Neural progenitor cell (in vitro differentiated cells): ENCODE measurements at places on chromosomes 13 and 19.

DNA sequence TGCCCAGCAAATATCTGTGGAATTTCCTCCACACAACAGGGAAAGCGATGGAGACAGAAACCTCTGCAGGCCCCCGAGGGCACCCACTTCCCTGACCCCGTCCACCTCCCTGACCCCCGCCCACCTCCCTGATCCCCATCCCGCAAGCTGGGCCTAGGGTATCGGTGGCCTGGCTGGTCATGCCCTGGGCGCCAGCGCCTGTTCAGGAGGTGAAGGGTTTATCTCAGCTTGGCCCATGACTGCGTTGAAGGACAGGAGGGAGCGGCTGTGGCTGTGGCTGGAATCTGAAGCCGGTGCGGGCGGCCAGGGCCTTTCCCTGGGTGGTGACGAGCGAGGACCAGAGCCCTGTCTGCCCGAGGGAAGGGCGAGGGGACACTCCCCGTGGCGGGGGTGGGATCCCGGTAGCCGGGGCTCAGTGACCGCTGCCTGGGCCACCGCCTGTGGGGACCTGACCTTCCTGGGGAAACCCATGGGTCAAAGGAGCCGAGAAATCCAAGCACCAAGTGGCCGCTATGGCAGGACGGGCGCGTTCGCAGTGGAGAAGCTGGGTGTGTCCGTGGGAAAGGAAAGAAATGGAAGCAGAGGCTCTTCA lies 20.7 kb downstream of the GAS6 start:
- DNase-seq: no peak

DNA sequence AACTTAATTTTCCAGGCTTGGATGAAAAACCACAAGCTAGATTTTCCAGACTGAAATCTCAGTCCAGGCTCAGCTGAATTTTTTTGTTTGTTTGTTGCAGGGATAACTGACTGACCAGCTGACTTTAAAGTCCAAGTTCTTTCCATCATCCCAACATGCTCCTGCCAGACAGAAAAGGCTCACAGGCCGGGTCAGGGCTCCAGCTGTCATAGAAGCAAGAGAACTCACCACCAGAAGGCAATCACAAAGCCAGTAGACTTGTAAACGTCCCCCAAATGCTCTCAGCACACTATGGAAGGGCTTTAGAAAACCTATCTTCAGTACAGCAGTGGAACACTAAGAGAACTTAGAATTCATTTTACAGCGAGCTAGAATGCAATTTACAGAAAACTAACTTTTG lies 25.5 kb downstream of the DCLK1 start:
- no peak for DNase-seq

DNA sequence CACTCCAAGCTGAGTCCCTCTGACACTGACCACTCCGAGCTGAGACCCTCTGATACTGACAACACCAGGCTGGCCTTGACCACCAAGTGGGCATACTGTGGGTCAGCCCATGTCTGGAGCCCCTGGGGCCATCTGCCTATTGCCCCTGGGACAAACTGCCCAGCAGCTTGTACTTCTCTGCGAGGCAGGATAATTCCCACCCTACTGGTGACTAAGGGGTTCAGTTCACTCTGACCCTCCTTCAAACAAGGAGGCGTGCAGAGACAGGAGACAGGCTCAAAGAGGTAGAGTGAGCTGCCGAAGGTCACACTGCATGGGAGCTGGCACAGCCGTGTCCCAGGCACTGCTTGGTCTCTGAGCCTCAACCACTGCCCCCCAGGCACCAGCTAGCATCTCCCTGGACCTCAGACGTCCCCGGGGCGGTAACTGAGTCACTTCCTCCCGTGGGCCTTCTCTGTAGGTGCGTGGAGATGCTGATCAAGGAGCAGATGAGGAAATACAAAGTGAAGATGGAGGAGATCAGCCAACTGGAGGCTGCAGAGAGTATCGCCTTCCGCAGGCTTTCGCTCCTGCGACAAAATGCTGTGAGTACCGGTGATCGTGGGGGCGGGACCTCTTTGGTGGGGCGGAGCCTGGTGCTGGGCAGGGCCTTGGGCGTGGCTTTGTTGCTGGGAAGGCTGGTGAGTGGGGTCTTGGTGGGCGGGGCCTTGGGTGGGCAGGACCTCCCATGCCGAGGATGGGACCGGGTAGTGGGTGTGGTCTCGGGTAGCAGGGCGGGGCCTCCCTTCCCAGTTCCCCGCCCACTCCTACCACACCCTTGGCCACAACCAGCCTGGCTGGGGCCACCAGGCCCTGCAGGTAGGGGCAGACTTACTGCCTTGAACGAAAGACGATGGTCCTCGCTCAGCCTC lies 5.8 kb upstream of the USE1 start:
- DNase-seq: peak; percentile 93

DNA sequence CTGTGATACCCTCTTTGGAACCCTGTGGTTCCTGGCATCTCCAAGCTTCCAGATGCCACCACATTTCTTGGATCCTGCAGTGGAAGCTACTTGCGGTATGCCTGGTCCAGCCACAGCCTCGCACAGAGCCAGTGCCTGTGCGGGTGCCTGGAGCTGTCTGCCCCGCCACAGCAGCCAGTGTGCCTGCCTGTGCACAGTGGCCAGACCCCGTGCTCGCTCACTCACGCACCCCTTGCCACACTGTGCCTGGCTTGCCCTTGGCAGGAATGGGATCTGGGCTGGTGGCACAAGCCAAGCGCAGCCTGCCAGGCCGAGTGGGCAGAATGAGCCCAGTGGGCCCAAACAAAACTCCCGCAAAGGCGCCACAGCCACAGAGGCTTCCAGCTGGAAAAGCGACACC lies 26.2 kb downstream of the POMP start:
- DNase-seq: no peak

- no peak for DNase-seq
Measured at GRCh38 chr13:81408647-81409046, 1067.7 kb upstream of the SPRY2 start.

- no peak for DNase-seq
Measured at GRCh38 chr19:50632151-50632835, 7.4 kb downstream of the SYT3 start.

- DNase-seq: no peak
Measured at GRCh38 chr19:56839652-56840450, 675 bp downstream of the PEG3 start.

DNA sequence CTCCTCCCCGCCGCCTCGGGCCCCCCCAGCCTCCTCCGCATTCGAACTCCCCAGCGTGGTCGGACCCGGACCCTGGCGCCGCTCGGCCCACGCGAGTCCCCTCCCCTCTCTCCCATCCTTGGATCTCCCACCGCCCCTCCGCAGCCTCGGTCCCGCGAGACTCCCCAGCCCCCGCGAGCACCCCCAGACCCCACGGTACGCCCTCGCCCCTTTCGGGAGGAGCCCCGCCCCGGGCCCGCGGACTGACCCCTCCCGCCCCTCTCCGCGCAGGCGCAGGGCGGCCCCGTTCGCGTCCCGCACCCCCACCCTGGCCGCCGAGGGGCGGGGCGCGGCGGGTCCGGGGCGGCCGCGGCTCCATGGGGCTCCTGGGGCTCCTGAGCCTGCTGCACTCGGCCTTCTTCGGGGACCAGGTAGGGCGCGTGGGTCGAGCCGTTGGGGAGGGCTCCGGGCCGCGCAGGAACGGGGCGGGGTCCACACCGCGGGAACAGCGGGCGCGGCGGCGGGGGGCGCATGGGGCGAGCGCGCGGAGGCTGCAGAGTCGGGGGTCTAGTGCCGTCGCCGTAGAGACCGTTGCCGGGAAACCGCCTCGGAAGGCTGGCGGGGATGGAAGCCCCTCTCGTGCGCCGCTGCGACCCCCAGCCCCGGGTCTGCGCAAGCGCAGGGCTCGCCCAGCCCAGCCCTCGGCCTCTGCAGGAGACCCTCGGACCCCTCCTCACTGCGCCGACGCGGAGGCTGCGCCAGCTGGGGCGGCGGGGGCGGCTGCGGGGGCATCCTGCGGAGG lies 3.8 kb upstream of the APC2 start:
- DNase-seq: peak; percentile 87

DNA sequence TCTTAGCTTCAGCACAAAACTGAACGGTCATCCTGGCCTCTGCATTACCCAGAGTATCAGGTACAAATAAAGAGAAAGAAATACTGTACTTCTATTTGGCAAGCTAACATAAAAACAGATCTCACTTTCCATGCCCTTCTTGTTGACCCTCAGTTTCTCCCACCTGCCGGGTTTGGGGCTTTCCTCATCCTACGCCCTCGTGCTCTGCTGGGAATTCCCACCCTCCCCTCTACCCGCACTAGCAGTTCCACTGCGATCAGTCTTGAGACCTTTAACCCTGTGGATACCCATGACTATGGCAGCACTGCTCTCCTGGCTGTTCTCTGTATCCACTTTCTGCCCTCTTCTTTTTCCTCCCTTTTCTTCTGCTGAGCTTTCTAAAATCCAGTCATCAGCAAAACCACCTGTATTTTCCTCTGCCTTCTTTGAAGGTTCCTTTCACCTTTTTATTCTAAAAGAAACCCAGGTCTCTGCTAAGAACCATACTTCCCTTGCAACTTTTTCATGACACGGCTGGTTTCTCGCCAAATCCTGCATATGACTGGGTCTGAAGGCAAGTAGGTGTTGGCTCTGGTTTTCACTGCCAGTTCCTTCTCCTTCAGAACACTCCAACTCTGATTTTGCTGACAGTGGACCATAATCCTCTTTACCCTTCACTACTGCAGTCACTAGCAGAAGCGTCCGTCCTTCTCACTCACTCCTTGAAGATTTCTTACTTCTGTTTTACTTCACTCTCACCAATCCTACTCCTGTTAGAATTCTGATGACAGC lies 99.4 kb downstream of the MIPEP start:
- DNase-seq: no peak

GRCh38 chr19:47813304-47813994 lies 8.3 kb upstream of the CRX start:
- peak; percentile 95 for DNase-seq

GRCh38 chr13:24663089-24663395 lies 17.2 kb upstream of the ATP12A start:
- DNase-seq: no peak

DNA sequence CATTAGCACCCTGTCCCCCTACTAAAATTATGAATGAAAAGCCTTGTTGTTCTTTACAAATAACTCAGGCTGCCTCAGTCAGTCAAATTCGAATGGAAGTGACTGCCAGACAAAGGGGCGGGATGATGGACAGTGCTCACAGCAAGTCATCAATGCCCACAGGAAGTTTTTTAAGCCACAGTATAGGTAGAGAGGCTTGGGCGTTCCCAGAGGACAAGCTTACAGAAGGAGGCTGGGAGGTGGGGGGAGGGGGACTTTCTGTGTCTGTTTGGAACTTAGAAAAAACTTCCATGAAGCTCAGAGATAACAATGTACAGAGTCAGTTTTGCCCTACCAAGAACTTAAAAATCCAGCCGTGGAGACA lies 18.5 kb upstream of the SPRY2 start:
- DNase-seq: peak; percentile 86

GRCh38 chr13:27166313-27166712 lies 5.3 kb downstream of the USP12 start:
- DNase-seq: no peak

GRCh38 chr13:110845520-110845919 lies 69.3 kb downstream of the ANKRD10 start:
- DNase-seq: no peak

DNA sequence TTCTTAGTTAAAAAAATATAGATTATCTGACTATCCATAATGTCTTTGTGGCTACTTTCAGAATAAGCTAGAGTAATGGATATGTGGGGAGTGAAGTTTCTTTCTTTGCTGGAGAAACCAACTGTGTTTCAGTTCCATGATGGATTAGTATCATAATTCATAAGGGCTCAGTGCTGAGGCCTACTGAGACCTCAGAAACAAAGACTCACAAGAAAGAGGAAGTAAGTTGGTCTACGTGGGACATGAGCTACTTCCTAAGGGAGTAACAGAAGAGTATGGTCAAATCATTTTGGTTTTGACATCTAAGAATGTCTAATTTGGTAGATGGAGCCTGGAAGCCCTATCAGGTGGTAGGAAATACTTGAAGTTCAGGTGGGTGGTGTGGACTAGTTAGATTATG lies 99.0 kb upstream of the HTR2A start:
- DNase-seq: no peak

DNA sequence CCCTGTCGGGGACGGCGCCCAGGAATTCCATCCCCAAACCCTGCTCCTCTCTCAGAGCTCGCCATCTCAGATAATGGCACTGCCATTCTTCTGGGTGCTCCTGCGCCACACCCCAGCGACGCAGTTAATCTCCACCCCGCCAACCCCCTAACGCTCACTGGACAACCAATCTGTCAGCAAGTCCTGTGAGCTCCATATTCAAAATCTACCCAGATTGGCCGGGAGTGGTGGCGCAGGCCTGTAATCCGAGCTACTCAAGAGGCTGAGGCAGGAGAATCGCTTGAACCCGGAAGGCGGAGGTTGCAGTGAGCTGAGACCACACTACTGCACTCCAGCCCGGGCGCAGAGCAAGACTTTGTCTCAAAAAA lies 18.6 kb downstream of the FCGBP start:
- DNase-seq: no peak

DNA sequence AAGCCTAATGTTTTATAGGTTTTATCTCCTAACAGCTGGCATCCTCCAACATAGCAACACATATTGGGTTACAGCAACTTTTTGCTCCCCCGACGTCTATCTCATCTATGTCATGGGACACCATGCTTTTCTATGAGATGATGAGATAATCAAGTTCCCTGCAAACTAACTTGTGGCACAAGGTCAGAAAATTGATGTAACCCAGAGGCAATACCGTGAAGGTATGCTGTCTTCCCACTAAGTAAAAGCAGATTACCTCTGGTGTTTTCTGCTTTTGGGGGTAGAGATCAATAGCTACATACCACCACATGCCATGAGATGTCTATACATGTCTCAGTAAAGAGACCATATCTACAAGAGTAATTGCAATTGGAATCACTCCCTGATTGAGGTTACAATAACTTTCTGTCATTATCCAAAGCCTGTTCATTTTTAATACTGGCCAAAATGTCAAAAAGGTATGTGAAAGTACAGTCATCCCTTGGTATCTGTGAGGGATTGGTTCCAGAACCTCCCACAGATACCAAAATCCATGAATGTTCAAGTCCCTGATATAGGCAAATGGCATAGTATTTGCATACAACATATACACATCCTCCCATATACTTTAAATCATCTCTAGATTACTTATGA lies 131.3 kb downstream of the CYSLTR2 start:
- DNase-seq: no peak

DNA sequence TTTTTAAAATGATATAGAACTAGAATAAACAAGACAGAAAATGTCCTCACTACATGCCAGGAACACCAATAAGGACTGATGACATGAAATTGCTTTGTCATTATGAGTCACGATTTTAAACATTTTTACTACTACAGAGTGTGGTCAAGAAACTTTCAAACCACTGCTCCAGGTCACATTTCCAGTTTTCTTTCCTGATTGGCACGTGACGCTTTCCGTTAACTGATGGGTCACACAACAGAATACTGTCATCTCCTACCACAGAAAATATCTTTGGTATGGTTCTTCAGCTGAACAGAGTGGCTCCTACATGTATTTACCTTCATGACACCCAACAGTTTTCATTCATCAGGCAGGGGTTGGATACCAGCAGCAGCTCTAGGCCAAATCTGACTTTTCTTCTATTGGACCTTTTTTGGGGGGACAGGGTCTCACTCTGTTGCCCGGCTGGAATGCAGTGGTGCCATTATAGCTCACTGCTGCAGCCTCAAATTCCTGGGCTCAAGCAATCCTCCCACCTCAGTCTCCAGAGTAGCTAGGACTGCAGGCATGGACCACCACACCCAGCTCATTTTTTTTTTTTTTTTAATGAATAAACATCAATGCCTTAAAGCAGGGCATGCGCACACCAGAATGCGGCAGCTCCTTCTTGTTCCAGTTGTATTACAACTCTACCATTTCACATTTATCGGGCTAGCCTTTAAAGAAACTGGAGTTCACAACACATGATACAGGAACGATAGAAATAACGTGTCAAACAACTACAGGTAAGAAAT lies 147.4 kb downstream of the RNF17 start:
- DNase-seq: no peak

GRCh38 chr19:48606463-48607358 lies at the start of gene SPACA4:
TSS of gene SPACA4 (plus strand) at chr19:48606742. CDS start at chr19:48606979, 237 bp downstream.
- DNase-seq: no peak
